Brain microvascular endothelial cell (primary cell): ENCODE measurements at places on chromosomes 6 and 20.
A peak's percentile ranks its signal among the peaks of the same experiment; 100 is the strongest.

DNA sequence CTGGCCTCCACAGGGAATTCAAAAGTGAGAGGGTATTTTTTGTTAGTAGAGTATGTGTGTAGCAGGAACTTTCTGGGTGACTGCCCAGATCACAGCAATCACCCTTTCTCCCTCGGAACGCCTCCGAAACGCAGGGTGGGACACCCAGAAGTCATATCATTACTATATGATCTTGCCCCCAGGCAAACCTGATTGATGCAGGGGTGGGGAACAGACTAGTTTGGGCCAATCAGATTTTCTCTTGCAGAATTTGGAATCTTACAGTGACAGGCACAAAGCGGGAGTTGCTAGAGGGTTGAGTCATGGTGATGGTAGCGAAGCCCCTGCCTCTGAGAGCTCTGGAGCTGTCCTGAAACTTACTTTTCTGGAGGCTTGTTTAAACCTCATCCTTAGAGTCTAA lies 16.5 kb upstream of the RPN2 start:
- no peak for DNase-seq

- peak; percentile 94 for DNase-seq
Observed at GRCh38 chr6:52595000-52595795, 18.3 kb upstream of the TRAM2 start.

DNA sequence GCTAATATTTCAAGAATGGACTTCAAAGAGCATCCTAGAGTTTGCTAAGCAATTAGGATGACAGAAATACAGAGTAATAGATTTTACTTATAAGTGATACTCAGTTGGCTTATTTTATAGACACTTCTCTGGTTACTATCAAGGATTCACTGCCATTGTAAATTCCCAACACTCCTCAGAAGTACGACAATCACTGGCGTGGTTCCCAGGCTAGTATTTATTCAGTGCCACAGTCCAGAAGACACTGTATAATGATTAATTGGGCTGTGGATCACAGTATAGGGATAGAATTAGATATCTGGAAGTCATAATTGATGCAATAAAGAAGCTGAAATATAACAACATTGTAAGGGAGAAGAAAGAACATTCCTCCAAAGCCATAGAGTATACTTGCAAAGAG lies 15.7 kb downstream of the MANEA start:
- no peak for DNase-seq

- no peak for DNase-seq
Observed at GRCh38 chr6:138563650-138564049, 64.4 kb upstream of the NHSL1 start.

DNA sequence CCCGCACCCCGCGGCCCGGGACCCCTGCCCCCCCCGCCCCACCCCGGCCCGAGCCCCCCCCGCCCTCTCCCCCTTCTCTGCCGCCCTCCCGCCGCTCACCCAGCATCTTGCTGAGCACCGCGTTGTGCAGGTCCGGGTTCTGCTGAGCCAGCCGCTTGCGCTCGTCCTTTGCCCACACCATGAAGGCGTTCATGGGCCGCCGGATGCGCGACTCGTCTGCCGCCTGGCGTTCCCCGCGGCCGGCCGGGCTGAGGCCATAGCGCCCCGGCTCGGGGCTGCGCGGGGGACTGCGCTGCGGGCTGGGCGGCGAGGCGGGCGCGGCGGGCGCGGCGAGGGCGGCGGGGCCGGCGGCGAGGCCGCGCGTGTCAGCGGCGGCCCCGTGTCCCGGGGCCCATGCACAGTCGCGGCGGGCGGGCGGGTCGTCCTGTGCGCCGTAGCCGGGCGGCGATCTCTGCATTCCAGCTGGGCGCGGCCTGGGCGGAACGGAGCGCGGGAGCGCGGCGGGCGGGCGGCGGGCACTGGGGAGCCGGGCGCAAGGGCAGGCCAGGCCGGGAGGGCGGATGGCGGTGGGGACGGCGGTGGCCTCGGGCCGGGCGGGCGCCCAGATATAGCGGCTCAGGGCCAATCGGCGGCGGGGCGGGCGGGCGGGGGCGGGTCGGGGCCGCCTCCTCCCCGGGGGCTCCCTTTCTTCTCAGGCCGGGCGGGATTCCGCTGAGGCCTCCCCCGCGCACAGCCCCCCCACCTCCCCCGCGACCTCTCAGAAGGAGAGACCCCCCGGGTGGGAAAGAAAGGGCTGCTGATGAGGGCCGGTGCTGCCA lies at the start of gene SOX18:
Gene SOX18, minus strand, starts transcription at position 580 of the 818 bp plus-strand sequence. Its CDS starts 123 bp downstream, at position 457.
- no peak for DNase-seq

- no peak for DNase-seq
Observed at GRCh38 chr6:116975600-116975999, 98.6 kb downstream of the RFX6 start.

GRCh38 chr6:6724539-6725467 lies 136.3 kb downstream of the LY86 start:
- DNase-seq: peak; percentile 59

- DNase-seq: peak; percentile 42
Observed at GRCh38 chr20:57048027-57048869, 218.2 kb downstream of the BMP7 start.

GRCh38 chr6:80020381-80021120 lies 16.1 kb downstream of the TTK start:
- no peak for DNase-seq

- no peak for DNase-seq
Observed at GRCh38 chr20:2207770-2208097, 88.1 kb upstream of the TGM3 start.

GRCh38 chr20:10651227-10651990 lies 22.4 kb downstream of the JAG1 start:
- peak; percentile 73 for DNase-seq

DNA sequence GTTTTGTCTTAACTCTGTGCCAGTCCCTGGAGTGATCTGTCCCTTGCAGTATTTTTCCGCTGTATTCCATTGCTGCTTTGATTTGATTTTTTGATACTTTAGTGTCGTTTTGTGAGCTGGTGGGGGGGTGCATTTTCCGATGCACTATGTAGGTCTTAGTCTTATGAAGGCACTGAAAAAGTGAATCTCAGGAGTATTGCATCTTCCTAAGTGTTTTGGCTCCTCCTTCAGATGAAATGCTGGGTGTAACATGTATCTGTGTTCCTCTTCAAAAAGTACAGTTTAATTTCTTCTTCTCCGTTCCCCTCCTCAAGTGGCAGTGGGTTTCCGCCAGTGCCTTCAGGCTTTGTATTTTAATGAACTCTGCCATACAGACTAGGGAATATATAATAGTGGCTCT lies 580.7 kb upstream of the GJE1 start:
- DNase-seq: no peak

GRCh38 chr20:62134735-62135231 lies 8.4 kb downstream of the PSMA7 start:
- DNase-seq: no peak

- DNase-seq: no peak
Observed at GRCh38 chr20:33441142-33441955, 2.2 kb downstream of the SNTA1 start.

- no peak for DNase-seq
Observed at GRCh38 chr6:158049055-158050028, 67.7 kb downstream of the SYNJ2 start.

DNA sequence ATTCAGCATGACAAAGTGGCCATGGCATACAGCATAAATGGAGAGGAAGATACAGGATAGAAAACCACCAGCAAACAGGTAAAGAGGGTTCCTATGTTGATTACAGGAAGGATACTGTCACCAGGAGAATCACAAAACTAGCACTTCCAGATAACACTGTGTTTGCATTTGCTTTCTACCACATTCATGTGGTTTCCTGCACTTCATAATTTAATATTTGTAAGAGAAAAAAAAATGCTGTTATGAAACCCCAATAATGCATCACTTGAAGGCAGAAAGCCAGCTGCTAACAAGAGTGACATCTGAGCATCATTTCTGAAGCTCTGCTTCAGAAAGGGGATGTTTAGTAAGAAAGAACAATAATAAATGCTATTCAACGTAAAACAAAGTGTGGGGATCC lies 106.6 kb downstream of the ATXN1 start:
- DNase-seq: no peak

DNA sequence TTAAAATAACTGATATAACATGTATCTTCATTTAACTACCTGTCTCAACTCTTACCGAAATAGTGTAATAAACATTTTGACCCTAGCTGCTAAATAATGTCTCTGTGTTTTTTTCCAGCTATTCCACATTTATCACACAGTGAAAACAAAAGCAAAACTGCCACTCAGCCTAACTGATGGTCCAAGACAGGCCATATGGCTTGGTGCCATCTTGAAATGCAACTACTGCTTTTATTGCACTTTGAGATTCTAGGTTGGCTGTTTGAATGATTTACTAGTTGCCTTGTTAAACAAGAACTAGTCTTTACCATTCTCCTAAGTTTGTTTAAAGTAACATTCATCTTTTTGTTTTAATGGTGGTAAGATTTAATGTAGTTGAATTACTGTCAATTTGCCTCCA lies 739.8 kb downstream of the TFAP2A start:
- no peak for DNase-seq

GRCh38 chr6:46220352-46221221 lies 49.8 kb upstream of the ENPP5 start:
- no peak for DNase-seq

- DNase-seq: no peak
Observed at GRCh38 chr6:27812805-27813492, 99.2 kb downstream of the OR2B2 start.

GRCh38 chr20:41367393-41367695 lies 726 bp upstream of the EMILIN3 start:
- DNase-seq: no peak

DNA sequence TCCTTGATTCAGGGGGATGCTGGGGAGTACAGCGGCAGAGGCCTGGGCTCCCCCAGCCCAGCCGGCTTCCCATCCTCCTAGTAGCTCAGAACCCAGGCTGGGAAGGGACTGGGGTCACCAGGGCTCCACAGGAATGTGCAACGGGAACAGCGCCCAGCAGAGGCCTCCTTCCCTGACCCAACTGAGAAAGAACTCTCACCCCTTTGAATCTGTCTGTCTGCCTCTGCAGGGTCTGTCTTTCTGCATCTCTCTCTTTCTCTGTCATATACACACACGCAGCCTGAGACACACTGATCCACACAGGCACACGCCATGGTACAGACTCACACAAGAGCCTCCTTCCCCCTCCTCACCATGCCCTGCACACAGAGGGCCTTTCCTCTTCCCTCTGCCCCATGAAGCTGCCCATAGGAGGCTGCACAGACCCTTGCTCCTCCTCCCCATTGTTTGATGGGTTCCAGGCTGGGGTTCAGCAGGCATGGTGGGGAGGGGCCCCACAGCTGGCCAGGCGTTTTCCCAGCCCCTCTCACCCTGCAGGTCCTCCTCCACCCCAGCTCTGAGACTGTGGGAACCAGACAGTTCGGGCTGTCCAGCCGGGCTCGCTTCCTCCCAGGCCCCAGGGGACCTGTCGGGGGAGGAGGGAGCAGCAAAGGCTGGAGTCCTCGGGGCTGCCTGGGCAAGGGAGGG lies 2.8 kb downstream of the FOXS1 start:
- peak; percentile 84 for DNase-seq

GRCh38 chr20:51318058-51318949 lies 224.2 kb downstream of the NFATC2 start:
- peak; percentile 41 for DNase-seq

DNA sequence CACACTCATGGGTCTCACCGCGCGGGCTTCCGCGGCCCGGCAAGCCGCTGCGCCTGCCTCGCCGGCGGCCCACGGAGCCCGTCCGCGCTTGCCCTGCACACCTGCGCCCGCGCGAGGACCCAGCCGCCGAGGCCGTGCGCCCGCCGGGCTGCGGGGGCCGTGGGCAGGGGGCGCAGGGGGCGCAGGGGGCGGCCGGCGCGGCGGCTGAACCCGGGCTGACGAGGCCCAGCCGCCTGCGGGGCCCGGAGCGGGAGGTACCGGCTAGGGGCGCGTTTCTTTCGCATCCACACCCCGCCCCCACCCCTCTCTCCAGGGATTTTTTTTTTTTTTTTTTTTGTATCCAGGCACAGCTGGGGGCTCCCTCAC lies 43.8 kb upstream of the OSTM1 start:
- no peak for DNase-seq

GRCh38 chr20:60497298-60498035 lies 539.2 kb downstream of the CDH26 start:
- no peak for DNase-seq

GRCh38 chr6:33828452-33828763 lies 24.6 kb upstream of the MLN start:
- DNase-seq: no peak

DNA sequence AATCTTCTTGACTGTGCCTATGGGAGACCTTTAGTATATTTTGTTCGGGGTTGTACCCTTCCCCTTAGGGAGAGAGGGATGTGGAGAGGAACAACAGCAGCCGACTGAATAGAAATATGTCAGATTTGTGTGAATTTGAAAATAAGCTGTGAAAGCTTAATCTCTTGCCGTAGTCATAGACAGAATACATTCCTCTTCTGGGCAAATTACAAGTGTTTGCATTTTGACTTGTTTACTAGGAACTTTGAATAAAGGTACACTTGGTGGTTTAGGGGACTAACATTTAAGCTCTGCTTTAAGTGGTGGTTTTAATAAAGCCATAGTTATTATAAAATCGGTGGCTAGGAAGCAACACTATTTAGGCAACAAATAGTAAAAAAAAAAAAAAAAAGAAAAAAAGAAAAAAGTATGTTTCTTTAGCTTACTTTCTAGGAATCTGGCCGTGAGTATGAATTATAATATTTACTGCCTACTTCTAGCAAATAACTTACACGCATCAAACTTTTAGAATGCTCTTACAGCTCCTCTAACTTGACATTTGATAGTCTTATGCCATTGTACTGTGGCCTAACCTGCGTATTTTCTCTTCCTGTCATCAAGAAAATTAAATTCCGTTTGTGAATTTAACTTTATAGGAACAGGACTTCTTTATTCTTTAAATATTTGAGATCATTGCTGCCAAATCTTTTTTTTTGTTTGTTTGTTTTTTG lies 65.1 kb downstream of the ZBTB2 start:
- DNase-seq: no peak
